Fibroblast of skin of scalp (primary cell): ENCODE measurements at places on chromosomes 3 and 15.

GRCh38 chr3:60175680-60176079 is 1075.6 kb downstream of the FHIT start:
- no peak for DNase-seq

DNA sequence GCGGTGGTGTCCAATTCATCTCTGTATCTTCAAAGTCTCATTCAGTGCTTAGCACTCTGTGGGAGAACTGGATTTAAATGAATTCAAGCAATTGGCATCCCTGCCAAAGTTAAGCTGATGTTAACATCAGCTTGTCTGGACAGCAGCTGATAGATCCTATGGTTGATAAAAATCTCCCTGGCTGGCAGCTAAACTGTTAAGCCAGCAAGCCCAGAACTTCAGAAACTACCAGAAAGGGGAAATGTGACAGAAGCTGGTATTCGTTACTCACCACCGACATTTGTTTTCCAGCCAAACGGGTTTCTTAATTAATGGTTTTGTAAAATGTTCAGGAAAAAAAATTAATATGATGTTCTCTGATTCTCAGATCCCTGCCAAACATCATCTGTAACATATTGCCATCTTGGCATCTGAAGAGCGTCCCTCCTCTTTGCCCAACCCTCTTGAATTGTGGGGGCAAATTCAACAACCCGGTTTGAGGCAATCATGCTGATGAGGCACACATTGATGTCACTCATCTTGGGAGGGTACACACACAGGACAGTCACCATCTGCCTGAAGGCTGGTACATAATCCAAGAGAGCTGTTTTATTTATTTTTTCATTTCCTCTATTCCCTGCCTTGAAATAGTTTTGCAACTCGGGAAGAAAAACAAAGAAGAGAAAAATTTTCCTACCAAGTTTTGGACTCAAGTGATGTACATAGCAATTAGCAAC is 76.3 kb upstream of the ABHD17C start:
- no peak for DNase-seq

DNA sequence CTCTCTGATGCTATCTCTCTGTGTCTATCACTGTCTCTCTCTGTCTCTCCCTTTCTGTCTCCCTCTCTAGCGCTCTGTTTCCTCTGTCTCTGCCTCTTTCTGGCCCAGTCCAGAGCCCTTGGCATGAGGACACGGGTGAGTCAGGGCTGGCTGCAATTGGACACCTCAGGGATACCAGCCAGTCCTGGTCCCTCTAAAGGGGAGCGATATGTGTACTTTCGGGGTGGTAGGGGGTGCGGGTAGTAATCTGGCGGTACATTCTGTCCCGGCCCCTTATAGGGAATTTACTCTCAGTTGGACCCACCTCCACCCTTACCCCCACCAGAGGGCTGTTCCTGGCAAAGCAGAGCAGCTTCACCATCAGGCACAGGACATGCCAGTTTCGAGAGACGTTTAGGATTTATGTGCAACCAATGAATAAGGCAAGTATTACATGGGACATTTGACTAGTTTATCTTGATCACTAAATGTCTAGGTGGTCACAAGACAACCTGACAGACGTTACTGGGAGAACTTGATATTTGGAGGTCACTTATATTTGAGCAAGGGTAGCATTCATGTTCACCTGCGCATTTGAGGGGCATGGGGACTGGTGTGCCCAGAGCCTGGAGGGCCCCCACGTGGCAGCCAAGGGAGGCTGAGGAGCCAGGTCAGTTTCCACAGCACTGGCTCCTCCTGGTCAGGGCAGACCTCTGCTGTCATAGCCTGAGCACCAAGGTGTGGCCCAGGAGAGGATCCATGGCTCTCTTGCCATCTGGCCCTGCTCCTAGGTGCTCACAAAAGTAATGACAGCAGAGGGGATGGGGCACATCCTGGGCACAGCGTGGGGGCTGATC is 256.1 kb downstream of the PLCL2 start:
- DNase-seq = no peak

DNA sequence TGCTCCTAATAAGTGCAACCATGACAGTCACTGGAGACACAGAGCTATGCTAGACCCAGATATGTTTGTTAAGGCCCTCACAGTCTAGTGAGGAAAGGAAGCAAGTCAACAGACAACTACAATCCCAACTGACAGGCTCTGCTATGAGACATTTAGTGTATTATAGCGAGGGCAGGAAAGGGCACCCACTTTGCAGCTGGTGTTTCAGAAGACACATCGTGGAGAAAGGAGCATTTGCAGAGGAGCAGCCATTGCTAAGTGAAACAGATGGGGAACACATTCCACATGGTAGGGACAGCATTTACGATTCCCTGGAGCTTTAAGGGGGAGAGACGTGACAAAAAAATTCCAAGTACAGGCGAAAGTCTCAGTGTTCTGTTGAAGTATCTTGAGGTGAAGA is 685.6 kb downstream of the AGBL1 start:
- DNase-seq = no peak

DNA sequence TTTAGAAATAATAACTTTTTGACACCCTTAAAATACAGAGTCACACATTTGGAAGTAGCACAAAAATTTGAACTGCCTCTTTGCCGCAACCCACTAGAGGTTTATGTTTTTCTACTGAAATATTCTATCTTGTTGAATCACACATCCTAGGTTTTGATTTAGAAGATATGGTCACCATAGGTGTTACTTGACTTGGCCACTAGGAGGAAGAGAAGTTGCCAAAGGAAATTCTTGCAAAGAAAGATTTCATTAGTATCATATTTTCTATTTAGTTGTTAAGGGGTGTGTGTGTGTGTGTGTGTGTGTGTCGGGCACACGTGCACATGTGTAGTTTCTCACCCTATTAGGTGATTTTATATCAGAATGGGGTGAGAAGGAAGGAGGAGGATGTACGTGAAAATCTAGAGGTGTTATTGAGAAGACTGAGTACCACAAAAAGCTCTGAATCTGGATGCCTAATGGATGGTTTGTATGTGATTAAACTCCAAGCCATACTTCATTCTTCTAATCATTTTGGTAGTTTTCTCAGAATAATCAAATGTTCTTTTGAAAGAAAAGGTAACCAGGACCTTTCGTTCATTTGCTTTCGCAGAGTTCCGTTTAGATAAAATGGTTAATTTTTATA is 31.5 kb downstream of the ZFAND6 start:
- DNase-seq = no peak

- DNase-seq = peak; percentile 46
Observed at GRCh38 chr3:8460050-8460708, 41.4 kb upstream of the LMCD1 start.

- DNase-seq = no peak
Observed at GRCh38 chr3:49844464-49845183, 11.7 kb downstream of the TRAIP start.

- DNase-seq = peak; percentile 39
Observed at GRCh38 chr15:72933976-72934375, 118.3 kb upstream of the NEO1 start.

DNA sequence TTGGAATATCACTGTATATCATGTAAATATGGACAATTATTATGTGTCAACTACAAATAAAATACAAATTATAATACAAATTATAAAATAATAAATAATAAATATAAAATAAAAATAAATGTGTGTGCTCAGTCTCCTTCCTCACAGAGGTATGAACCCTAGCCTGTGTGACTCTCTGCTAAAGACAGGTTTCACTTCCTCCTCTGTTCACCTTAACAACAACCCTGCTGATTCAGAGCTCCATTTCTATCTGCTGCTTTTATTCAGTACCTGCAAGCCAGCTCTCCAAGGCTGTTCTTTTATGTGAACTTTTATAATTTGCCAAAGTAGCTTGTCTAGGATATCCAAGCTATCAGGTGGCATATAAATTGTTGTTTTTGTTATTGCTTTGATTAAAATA is 610.7 kb upstream of the GRM7 start:
- DNase-seq = no peak

DNA sequence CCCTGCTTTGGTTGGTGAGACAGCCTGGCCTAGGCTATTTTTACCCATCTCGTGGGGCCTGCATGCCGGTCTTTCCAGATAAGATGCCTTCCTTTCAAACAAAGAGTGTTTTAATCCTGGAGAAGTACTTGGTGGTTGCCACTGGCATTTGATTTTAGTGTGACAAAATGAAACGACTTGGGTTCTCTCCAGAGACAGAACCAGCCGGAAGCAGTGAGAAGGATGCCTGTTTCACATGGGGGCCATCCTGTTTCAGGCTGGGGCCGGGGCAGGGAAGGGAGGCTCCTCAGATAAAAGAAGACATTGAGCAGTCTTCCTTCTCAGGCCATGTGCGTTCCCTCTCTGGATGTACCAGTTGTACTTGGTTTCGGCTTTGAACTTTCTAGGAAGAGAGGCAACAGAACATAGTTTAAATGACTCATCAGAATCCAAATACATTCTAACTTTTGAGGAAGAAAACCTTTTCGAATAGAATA is 74.9 kb downstream of the TOP2B start:
- DNase-seq = no peak

DNA sequence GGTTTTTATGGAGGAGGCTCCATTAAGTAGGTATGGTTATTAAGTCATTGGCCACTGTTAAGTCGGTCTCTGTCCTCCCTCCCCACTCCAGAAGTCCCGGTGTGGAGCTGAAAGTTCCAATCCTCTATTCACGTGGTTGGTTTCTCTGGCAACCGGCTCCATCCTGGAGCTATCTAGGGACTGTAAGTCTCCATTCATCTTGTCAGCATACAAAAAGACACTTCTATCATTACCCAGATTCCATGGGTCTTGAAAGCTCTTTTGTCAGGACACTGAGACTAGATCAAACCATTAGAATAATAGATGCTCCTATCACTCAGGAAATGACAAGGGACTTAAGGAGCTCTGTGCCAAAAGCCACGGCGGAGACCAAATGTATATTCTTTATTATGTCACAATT is 110.3 kb downstream of the PIK3CB start:
- DNase-seq = no peak

- DNase-seq = peak; percentile 8
Observed at GRCh38 chr3:172859041-172859440, 108.5 kb downstream of the ECT2 start.
